ENCODE measurements at places on chromosomes 2 and 18.

DNA sequence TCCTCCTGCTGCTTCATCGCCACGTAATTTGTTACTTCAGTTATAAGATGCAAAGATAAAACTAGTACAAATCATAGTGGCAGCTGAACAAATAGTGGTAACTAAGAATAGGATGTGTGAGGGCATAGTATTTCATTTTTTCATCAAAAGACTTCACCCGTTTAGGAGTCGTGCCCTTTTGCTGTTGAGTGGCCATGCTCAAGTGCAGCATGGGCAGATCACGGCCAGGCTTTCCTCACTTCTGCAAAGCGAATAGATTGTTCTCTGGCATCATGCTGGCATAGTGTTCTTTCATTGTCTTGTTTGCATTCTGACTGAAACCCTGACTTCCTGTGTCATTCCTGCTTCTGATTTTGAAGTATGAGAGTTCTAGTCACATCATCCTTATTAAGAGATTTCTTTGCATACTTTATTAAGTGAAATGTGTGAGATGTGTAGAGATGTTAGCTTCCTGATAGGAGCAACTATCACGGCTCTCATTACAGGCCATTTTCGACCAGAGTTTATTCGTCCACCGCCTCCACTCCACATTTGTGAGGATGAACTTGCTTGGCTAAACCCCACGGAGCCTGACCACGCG, 11.8 kb downstream of the CNOT11 start:
- no peak for DNase-seq

DNA sequence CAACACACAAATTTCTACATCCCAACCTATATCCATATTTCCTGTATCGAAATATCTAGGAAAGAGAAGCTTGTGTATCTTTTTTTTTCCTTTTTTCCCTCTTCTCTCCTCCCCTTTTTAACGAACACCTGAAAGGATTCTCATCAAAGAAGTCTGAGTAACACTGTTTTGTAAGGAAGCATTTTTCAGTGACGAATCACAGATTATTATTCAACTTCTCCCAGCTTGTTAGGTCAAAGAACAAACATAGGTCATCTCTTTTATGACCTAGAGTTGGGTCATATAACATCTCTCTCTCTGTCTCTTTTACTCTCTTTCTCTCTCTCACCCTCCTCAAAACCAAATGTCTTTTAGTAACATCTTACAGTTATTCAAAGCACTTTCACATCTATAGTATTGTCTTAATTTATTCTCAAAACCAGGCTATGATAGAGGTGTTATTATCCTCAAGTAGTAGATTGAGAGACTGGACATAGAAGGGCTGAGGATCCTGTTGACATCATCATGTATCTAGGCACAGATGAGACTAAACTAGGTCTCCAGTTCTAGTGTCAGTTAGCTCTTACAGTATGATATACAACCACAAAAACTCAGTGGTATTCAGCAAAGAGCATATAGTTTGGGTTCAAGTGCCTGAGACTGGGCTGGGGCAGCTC, 80.1 kb upstream of the SPOPL start:
- DNase-seq, result no peak

GRCh38 chr2:208042041-208042440, 16.7 kb upstream of the PLEKHM3 start:
- DNase-seq, result no peak

DNA sequence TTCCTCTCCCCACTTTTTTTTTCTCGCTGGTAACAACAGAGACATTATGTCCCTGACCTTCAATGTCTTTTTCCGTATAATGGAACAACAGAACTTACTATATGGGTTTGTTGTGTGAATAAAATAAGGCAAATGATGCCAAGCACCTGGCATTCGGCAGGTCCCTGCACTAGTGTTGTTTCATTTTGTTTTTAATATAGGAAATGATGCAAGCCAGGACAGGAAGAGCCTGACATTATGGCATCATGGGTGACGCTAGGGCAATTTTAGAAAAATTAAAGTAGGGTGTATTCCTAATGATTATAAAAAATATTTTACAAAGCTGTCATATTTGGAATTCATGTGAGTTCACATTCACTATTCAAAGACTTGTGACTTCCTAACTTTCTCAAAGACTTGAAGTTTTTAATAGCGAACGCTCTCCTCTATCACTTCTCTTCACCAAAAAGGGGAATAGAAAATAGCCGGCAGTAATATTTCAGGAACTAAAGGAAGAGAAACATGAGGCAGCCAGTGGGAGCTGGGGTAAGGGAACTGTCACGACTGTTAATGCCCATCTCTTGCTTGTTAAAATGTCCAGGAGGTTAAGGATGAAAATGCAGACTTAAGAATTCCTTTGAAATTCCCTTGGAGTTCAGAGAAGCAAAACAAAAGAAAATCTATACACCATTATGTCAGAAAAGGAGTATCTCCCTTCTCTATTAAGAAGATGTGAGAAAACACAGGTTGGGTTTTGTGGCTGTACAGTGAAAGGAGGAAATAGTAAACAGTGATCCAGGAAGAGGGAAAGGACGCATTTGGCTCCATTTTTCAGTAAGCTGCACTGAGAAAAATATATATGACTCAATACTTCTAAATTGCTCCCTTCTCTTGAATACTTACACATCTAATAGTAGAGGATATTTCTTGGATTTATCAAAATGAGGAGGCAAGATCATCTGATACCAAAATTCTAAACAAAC, 60.2 kb downstream of the DPP4 start:
- no peak for DNase-seq

GRCh38 chr2:3745920-3746319, 42.5 kb downstream of the DCDC2C start:
- no peak for DNase-seq
